ENCODE measurements at places on chromosomes 1 and 21.

GRCh38 chr1:2049718-2050431 is at the start of gene PRKCZ:
TSS of gene PRKCZ (plus strand) at chr1:2050411. CDS start at chr1:2050631, 220 bp downstream.
- peak; percentile 81 for DNase-seq

DNA sequence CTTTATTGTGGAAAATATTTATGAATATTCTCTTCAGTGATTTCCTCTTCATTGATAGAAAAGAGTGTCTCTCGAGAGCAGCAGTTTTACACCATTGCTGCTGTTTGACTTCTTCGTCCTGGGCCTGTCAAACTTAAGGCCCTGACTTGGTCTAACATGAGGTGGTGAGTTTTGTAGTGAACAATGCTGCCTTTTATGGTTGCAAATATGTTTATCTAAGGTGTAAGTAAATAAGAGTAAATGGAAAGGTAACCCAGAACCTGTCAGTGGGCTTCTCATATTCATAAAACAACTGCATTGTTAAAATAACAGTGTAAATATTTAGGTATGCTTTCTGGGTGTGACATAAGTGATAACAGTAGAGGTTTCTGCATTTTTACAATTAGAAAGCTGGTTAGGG is 62.8 kb upstream of the SCCPDH start:
- no peak for DNase-seq

DNA sequence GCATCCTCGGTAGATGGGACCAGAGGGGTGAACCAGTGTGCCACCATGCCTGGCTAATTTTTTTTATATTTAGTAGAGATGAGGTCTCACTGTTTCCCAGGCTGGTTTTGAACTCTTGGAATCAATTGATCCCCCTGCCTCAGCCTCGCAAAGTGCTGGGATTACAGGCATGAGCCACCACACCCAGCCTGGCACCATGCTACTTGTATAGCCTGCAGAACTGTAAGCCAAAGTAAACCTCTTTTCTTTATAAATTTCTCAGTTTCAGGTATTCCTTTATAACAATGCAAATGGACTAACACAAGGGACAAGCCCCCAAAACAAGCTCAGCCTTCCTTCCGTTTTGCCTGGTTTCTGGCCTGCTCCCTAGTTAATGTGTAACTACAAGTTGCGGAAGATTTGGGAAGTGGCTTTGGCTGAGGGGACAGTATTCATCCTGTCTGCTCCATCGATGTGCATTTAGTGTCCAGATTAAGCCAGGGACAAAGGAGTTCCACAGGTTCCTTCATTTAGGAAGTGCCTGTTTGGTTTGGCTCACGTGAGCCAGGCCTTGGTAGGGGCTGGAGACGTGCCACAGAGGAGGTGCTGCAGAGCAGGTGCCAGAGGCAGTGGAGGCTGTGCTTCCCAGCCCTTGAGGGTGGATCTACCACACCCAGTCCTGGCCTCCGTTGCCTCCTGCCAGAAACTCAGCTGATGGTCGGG is 4.4 kb downstream of the AVPR1B start:
- DNase-seq, result no peak

- DNase-seq, result no peak
These were observed 102.7 kb upstream of the TTC34 start for GRCh38 chr1:2904191-2904590.

GRCh38 chr1:3356827-3357460 is 97.5 kb upstream of the ARHGEF16 start:
- no peak for DNase-seq

DNA sequence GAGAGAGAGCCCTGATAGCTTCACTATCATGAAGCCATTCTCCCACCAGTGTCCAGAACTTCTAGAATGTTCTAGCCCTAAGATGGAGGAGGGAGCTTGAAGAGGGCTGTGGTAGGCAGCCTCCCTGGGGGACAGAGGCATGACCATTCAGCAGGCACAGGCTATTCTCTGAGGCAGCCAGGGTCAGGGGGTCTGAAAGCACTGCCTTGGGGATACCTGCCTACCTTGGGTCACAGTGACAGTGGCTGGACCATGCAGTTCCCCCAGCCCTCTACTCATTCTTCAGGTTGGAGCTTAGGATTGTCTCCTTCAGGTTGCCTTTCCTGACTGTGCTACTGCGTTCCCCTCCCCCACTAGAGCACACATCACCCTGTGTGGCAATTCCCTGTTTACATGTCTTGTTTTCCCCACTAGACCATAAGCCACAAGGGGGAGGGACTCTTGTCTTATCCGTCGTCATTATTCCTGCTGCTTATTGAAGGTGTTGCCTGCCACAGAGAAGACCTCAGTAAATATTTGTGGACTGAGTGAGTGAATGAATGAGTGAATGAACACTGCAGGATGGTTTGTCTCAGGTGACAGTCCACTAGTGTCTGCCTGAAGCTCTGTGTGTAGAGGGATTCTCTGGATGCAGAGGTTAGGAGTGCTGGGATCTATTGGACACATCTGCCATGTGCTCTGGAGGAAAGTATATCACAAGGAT is 5.2 kb downstream of the ZDHHC18 start:
- no peak for DNase-seq
